Activated CD8-positive, alpha-beta memory T cell treated with anti-CD3 and anti-CD28 coated beads, Interleukin-2, amount 10 ng/mL, durations not matched to agents 7 days and 5 days (primary cell): ENCODE measurements at places on chromosomes 2 and 18. TPM values are rescaled to one million over a fixed set of nuclear protein-coding genes. Genes with fewer than 3 reads are reported as not detected.

Gene SFT2D3
- 4.1 TPM for total RNA-seq

Gene PXDN
- total RNA-seq: 2.0 TPM

Gene VWC2L
- total RNA-seq: not detected

Gene TTC21B
- 20.2 TPM for total RNA-seq

Gene NT5C1B
- not detected for total RNA-seq

Gene TRABD2A
- 30.2 TPM for total RNA-seq

Gene CACNB4
- total RNA-seq: 0.23 TPM

Gene FRZB
- total RNA-seq: not detected

Gene DNAH7
- total RNA-seq: not detected

DNA sequence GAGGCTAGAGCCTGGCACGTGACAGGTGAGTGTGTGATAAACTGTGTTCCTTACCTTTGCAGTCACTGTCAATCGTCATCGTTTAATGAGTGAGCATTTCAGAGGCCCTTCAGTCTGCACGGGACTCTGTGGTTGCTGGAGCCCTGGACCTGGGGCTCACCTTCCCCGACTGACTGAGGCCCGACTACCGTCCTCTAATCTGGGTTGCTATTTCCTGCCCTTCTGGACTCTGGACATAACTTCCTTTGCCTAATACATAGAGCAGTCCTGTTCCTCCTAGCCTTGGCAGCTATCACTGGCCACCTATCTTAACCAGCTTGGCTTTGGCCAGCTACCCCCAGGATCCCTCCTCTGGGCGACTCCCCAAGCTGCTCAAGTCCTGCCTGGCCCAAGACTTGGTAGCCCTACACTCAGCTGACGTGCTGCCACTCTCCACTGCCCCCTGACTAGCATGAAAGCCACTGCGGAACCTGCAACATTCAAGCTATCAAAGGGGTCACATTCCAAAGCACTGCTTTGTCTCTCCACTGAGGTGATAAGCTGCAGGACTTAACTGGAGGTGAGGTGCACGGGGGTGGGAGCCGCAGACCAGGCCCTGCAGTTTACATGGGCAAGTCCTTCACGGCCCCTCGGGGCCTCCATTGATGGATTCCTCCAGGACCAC lies 11.1 kb upstream of the RAB17 start:
- DNase-seq: no peak

- DNase-seq: no peak
Observed at GRCh38 chr2:16666449-16666801, 791 bp upstream of the CYRIA start.

- DNase-seq: no peak
Observed at GRCh38 chr2:15957881-15958713, 17.7 kb downstream of the MYCN start.

DNA sequence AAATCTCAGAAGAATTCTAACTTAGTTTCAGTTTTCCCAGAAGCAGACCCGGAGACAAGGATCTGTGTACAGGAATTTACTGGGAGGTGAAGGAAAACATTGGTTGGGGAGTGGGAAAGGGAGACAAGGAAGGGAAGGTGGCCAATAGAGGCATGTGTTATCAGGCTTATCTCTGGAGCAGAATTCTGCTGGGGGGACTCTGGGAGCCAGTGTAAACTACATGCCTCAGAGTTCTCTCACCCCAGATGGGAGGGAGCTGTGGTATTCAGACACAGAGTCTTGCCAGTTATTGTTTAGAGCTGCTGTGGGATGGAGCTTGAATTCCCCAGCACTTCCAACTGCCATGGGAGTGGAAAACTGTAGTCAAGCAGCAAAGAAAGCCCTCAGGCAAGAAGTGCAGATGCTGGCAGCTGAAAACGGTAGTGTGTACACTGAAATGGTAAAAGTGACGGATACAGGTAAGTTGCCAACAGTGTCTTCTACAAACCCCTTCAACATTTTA lies 19.0 kb downstream of the DNPEP start:
- no peak for DNase-seq

DNA sequence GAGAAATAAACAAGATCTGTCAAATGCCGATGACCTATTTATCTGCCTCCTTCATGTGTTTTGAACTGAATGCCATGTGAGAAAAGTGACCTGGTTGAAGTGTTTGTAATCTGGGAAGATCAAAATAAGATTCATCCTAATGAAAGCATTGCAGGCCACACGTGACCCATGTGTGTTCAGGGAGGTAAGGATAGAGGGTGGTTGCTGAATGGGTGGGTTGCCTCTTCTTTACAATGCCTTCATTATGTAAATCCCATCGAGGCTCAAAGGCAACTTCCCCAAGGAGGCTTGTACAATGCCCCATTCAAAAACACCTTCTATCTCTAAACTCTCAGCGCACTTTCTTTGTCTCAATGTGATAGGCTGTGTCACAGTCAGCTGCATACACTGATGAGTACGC lies 273.1 kb downstream of the LRATD1 start:
- DNase-seq: no peak

DNA sequence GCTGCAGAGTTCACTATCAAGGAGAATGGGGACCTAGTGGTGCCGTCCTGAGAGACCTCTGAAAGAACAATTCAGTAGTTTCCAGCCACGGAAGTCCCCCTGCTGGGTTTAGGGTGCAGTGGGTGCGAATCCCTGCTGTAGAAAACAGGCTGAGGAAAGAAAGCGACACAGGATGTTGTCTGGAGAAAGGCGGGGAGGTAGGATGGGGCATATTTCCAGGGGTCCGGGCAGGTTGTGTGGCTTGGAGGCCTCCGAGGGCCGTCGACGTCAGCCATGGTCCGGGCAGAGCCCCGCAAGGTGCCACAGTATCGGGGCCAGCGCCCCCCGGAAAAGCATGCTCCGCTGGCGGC lies 807 bp upstream of the CREB1 start:
- peak; percentile 72 for DNase-seq

DNA sequence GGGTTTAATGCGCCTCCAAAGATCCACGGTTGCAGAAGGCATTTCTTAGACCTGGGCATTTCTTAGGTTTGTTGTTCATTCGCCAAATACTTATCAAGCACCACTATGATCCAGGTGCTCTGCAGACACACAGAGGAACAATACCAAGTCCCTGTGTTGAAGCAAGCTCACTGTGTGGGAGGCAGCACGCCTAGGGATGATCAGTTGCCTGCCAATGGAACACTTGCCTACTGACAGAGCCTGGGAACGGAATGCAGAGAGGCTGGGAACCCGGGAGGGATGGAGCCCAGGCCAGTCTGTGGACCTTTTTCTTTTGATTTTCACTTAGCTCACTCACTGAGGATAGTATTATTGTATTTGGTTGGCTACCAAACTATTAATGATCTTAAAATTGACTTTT lies 1.9 kb upstream of the GRP start:
- DNase-seq: no peak

GRCh38 chr2:181178823-181179412 lies 198.5 kb downstream of the UBE2E3 start:
- DNase-seq: peak; percentile 83

DNA sequence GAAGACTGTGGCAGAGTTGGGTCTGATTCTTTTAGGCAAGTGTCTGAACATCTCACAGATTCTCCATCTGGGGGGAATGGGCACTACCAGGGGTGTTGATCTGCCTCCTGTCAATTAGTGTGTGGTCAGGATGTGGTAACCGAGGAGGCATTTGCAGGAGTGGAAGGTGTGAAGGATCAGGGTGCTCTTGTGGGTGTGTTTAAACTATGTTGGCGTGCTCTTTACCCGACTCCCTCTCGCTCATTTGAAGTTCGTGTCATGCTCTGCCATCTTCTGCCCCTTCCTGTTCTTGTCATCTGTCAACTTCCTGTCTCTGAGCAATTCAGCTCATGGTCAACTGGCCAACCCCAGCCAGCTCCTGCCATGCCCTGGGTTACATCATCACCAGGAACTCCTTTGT lies 107.9 kb downstream of the RTN4 start:
- DNase-seq: peak; percentile 74

GRCh38 chr2:102313950-102314349 lies 2.6 kb downstream of the IL1RL1 start:
- DNase-seq: no peak

DNA sequence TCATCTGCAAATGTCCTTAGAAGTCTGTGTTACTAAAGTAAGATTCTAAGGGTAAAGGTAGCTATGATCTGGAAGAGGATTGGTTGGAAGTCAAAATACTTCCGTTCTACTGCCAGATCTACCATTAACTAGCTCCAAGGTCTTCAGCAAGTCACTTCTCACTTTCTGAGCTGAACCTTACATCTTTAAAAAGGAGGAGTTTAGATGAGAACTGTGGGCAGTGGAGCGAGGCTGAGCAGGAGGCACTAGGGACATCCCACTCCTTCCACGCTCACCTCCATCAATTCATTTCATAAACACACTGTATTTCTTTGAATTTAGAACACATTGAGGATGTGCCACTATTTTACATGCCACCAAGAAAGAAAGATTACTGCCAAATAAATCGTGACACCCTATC lies 143.0 kb downstream of the ABCA12 start:
- DNase-seq: no peak

- no peak for DNase-seq
Observed at GRCh38 chr2:75174981-75175380, 24.3 kb downstream of the TACR1 start.

- DNase-seq: no peak
Observed at GRCh38 chr18:13422541-13423147, 204.1 kb downstream of the LDLRAD4 start.

DNA sequence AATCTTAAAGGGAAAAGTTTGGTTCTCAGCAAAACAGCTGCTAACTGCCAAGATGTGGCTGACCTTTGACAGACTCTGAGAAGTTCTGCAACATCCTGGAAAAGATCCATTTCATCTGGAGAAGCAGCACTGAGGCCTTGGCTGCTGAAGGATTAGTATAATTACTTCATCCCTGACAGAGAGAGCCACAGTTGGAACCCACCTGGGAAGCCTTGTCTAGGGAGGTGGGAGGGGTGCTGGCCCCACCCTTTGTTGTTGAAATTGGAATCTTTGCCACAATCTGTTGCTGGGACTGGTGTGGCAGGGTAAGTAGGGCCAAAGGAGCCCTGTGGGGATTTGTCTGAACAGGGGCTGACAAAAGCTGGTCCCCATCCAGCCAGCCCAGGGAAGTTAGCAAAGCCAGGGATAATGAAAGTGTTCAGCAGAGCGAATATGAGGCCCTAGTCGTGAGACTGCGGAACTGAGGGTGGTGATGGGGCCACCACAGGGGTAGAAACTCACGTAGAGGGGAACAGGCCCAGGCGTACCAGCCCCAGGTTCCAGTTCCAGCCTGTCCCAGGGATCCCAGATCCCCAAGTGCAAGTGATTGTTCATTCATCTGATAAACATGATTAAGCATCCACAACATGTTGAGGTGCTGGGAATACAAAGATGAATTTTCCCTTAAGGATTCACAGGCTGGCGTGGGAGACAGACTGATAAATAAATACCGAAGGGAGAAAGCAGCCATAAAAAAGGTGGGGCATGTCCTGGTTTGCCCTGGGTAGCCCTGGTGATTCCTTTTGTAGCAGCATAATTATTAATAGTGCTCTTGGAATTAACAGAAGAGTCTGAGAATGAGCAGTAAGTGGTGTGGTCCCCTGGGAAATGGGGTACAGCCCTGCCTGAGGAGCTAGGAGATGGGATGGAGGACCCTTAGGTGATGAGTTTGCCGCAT lies 60.0 kb downstream of the MYO1B start:
- no peak for DNase-seq

GRCh38 chr18:80194874-80195570 lies 52.3 kb downstream of the PARD6G start:
- peak; percentile 18 for DNase-seq

DNA sequence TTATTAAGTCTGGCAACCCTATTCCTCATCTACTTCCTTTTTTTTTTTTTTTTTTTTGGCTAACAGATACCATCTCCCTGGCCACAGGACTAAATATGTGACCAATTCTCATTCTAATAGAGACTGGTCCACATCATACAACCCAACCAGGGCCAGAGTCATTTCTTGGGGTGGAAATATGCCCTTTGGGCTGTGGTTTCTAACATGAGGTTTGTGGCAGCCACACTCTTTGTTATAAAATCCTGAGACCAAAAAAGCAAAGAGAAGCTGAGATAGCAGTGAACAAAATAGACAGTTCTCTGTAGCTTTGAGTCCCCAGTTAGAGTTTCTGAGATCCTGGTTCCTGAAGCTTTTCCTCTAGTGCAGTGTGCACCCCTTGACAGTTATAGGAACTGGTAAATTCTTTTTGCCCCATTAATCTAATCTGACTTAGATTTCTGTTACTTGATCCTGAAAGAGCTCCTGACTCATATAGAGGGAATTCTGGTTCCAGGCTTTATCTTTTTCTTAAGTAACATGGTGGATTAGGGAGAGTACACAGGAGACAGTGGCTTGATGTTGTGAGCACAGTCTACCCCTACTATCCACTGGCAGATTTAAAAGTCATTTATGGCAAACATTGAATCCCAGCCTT lies 86.8 kb downstream of the MAIP1 start:
- no peak for DNase-seq

DNA sequence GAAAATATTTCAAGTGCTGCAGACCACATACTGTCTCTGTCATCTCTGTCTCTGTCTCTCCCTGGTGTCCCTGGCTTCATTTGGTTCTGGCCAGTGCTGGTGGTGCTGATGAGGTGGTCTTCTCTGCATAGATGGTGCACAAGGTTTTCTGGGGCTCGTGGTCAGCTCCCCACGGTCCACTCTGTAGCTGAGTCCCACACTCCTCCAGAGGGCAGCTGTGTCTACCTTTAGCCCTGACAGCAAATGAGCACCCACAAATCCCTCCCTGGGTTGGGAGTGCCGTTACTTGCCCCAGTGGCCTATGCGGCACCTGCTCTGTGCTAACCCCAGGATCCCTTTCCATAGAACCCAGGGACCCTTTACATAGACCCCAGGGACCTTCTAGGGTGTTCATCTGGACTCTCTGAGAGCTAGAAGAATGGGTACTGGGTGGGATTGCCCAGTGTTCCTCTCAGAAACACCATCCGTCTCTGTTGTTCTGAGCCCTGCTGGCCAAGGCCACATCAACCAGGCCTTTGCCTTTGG lies 129.3 kb downstream of the CAPN13 start:
- peak; percentile 26 for DNase-seq

DNA sequence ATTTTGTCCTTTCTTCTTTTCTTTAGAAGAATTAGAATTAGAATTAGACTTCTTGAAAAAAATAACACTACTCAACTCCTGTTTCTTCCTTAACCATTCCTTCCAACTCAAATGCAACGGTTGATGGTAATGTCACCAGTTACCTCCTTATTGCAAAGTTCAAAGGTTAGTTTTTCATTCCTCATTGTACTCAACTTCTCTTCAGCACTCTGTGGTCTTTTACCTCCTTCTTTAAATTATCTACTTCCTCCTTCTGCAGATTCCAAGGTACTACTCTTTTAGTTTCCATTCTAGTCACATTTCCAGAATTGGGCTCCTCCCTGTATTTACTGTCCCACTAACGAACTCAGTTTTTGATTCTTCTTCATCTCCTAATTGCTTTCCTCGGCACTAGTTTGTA lies 700.7 kb downstream of the SATB2 start:
- DNase-seq: no peak
